ENCODE measurements at places on chromosomes 2 and 18.

DNA sequence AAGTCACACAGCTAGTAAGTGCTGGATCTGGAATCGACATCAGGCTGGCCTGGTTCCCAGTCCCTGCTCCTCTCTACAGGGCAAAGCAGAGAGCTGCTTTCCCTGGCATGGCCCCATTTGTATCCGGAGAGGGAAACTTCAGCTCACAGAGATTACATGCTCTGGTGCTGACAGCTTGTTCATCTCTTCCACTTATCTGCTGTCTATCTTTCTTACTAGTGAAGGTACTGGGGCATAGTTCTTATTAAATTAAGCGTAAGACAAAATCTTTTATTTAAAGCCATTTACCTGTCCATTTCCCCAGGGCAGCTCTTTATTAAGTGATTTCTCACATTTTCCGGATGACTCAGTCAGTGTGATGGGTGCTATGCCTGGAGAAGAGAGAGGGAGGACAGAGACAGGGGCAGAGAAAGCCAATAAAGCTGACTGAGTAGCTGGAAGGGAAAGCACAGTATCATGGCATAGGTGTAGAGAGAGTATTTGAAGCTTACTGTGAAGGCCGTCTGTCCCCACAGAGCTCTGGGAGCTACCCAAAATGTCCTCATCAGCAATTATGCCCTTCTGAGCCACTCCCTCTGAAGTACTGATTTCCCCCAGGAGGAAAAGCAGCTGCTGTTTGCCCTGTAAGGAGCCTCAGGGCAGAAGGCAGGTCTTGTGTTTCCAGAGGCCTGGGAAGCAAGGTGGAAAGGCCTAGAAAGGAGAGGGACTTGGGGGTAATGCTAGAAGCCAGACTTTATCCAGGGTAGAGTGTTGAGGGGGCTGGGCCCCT is 44.1 kb upstream of the EPAS1 start:
- peak; percentile 20 for DNase-seq

DNA sequence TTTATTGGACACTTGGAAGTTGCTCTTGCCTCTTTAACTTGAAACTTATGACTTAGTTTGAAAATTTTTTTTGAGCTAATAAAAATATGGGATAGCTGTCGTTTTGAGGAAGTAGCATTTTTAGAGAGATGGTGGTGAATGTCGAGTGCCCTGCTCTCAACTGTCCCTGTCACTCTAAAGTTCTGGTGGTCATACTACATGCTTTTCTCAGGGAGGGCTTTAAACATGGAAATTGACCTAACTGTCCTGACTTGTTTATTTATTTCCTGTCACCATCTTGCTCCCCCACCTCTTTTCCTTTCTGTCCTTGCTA is 16.0 kb downstream of the CEP192 start:
- DNase-seq: no peak

- no peak for DNase-seq
These were observed 33.5 kb downstream of the MGAT5 start for GRCh38 chr2:134287323-134287722.

DNA sequence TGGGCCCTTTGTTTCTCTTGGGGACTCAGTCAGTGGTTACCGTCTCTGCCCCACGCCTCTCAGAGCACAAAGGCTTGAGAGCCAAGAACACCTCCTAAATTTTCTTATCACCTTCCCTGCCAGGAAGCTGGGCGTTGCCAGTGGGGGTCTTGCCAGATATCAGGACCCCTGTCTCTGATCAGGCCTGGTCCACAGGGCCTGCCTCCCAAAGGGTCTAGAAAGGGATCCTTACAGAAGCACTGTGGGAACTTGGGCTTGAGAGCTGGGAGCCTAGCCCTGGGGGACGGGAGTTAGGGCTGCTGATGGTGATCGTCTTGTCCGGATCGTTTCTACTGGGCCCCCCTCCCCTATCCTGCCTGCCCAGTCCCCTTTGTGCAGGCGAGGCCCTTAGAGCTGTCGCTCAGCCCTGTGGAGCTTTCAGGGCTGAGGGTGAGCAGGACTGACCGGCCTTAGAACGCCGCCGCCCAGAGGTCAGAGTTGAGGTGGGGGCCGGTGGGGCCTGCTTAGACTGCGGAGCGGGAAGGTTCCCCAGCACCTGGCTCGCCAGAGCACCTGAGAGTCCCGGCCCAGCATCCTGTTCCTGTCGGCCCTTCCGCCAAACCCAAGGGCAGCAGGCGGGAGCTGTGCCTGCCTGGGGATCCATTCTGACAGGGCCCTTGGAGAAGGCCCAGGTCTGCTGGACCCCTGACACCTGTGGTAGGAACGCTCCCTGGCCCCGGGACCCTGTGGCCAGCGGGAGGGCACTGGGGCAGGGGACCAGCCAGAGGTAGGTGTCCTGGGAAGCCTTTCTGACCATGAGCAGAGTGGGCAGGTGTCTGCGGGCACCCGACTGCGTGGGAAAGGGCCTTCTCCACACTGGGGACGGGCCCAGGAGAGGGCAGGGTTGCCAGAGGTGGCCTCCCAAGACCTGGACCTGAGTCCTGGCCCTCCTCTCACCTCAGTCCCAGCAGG is 956 bp downstream of the ESPNL start:
- no peak for DNase-seq

DNA sequence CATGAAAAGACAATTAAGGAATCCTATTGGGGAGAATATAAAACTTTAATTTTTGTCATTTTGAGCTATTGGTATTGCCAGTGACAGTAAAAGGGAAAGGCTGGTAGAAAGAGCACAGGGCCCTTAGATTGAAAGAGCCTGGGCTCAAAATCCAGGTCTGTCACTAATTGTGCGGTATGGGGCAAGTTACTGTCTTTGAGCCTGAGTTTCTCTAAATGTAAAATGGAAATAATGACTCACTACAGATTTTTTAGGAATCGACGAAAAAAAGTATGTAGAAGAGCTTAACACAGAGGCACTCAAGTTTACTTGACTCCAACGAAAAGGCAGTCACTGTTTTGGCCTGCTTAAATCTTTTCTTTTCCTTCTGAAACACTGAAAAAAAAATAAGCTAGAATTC is 7.0 kb downstream of the NDUFV2 start:
- DNase-seq: peak; percentile 65

- no peak for DNase-seq
These were observed 39.9 kb downstream of the CYRIA start for GRCh38 chr2:16625759-16626158.

DNA sequence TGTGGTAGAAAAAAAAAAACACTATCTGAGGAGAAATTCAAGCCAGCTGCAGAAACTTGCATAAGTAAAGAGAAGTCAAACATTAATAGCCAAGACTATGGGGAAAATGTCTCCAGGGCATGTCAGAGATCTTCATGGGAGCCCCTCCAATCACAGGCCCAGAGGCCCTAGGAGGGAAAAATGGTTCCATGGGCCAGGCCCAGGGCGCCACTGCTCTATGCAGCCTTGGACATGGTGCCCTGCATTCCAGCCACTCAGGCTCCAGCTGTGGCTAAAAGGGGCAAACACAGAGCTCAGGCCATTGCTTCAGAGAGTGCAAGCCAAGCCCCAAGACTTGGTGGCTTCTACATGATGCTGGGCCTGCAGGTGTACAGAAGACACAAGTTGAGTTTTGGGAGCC is 354.7 kb downstream of the NBAS start:
- no peak for DNase-seq

GRCh38 chr2:69721022-69721421 is 20.9 kb upstream of the ANXA4 start:
- no peak for DNase-seq

DNA sequence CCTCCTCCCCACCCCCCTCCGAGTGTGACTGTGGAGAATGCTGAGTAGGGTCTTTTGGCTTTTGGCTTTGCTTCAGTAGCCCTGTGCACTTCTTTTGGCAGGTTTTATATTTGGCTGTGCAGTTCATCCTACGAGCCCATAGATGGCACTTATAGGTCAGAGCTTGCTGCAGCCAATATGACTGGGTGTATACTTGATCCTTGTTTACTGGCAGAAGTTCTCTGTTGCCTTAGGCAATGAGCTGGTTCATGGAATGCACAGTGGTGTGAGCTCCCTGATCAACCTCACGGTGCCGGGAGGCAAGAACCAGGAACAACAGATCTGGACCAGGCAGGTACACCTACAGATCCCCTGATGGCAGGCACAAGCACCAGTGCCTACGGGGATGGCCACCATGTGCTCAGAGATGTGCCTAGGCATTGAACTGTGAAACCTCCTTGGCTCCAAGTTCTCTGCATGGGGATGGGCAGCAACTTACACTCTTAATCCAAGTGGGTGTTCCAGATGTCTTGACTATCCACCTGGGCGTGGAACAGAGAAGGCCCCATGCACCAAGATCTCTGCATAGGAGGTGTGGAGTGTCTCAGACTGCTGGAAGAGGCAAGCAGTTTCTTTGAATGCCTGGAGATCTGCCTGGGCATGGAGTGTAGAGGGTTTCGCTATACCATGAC is 190.4 kb downstream of the KIAA1328 start:
- peak; percentile 11 for DNase-seq

- no peak for DNase-seq
These were observed 556.3 kb downstream of the ARHGAP15 start for GRCh38 chr2:143685421-143686078.

- DNase-seq: peak; percentile 85
These were observed 52.3 kb downstream of the HIBCH start for GRCh38 chr2:190267302-190267701.

GRCh38 chr2:174776223-174776622 is 12.0 kb upstream of the CHRNA1 start:
- no peak for DNase-seq

- no peak for DNase-seq
These were observed 986.3 kb downstream of the BCL11A start for GRCh38 chr2:59567151-59567550.
